RPMI8226 (cell line): ENCODE measurements at places on chromosomes 13 and 19.

DNA sequence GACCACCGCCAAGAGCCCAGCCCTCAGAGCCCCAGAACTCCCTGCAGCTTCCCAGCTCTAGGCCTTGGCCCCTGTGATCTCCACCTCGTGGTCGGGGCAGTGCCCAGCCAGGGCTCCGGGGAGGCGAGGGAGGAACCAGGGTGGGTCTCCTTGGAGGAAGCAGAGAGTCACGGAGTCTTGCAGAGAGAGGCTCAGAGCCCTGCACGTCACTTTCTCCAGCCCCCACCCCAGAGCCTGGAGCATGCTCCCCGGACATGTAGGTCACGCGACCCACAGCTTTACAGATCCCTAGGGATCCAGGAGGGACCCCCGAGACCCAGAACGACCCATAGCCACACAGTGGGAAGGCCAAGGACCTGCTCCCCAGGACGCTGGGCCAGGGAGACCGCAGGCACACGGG lies 11.9 kb downstream of the GADD45B start:
- no peak for DNase-seq

DNA sequence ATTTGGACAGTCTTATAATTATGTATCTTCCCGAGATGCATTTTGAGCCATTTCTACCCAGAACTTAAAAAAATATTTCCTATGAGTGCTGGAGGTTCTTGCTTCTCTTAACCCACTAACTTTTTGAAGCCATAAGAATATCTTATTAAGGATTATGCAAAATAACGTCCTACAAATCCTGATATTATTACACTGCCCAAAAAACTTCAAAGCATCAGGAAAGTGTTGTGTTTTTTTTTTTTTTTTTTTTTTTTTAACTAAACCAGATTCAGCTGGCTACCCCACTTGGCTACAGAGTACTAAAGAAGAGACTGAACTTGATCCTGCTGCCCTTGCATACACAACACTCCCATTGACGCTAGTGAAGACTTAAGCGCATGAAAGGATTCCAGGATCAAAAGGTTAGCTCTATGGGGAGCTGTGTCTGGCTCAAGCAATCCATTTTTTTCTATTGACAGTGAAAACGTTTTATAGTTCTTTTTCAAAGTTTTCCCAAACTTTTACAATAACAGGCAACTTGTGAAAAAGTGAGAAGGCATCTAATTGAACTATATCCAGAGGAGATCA lies 141.4 kb downstream of the KCNRG start:
- DNase-seq, result no peak

DNA sequence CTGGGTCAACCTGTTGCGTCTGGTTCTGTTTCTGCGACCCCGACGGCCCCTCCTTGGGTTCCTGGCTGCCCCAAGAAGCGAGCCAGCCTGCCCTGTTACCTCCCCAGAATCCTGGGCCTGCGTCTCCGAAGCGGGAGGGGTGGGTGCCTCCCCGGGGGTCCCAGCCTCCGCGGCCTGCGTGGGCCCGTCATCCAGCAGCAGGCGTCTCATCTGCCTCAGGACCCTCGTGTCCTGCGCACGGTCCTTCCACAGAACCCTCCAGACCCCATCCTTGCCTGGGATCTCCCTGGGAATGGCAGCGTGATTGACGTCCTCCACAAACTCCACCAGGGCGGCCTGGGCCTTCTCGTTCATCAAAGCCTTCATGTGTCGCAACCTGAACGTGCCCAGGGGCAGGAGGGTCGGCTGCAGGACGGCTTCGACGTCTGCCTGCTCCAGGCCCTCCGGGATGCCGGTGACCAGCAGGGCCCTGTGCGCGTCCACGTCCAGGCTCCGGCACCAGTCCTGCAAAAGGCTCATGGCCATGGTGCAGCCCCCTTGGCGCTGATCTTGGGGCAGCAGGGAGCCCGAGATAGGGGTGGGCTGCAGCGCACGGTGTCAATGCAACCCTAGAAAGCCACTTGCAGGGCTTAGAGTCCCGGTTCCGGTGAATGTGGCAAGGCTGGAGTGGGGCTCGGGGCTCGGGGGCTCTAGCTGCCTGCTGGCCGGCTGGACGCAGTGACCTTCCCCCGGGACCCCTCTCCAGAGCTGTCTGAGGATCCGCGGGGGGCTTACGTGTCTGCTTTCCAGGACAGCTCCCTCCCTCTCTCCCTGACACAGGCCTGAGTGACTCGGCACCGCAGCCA lies 504 bp downstream of the PNMA8B start:
- DNase-seq, result no peak

- no peak for DNase-seq
Observed at GRCh38 chr13:53068585-53069520, 40.2 kb downstream of the OLFM4 start.

- DNase-seq, result no peak
Observed at GRCh38 chr13:20134732-20135131, 26.1 kb downstream of the GJA3 start.

DNA sequence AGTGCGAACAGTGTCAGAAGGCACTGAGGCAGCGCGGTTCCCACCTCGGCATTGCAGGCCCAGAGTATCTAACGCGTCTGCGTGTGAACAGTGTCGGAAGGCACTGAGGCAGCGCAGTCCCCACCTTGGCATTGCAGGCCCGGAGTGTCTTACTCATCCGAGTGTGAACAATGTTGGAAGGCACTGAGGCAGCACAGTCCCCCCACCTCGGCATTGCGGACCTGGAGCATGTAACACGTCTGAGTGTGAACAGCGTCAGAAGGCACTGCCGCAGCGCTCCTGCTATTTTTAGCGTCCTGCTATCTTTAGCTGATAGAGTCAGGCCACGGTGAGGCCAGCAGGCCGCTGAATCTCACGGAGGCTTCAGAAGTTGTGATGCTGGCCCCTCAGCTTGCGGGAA lies 39.6 kb downstream of the ATP11A start:
- no peak for DNase-seq

GRCh38 chr13:24854311-24854710 lies 90.3 kb downstream of the RNF17 start:
- no peak for DNase-seq

- no peak for DNase-seq
Observed at GRCh38 chr19:10876459-10877240, 5.3 kb downstream of the CARM1 start.

- DNase-seq, result no peak
Observed at GRCh38 chr13:91277013-91277676, 70.3 kb upstream of the MIR17HG start.

- DNase-seq, result peak; percentile 95
Observed at GRCh38 chr19:49580264-49581006, at the start of gene NOSIP. NOSIP (minus strand) TSS chr19:49580556; CDS start chr19:49560691, 19,865 bp downstream.

- DNase-seq, result no peak
Observed at GRCh38 chr13:106517109-106517847, 18.2 kb downstream of the EFNB2 start.

DNA sequence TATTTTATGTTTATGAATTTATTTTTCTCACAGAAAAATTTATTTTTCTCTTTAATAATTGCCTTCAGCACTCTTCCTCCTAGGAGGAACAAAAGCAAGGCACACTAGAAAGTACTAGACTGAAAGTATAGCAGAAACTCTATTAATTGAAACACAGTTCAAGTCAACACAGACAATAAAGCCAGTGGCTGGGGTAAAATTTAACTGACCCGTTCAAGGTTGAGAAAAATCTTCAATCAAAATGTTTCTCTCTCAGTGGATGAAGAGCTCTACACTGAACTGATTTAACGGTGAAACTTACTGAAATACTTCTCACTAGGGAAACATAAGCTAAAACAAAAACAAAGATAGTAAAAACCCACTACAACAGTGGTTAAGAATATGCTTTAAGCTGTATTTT lies 230.1 kb upstream of the MIR17HG start:
- DNase-seq, result no peak

GRCh38 chr13:106883976-106884375 lies 316.0 kb upstream of the ARGLU1 start:
- no peak for DNase-seq

DNA sequence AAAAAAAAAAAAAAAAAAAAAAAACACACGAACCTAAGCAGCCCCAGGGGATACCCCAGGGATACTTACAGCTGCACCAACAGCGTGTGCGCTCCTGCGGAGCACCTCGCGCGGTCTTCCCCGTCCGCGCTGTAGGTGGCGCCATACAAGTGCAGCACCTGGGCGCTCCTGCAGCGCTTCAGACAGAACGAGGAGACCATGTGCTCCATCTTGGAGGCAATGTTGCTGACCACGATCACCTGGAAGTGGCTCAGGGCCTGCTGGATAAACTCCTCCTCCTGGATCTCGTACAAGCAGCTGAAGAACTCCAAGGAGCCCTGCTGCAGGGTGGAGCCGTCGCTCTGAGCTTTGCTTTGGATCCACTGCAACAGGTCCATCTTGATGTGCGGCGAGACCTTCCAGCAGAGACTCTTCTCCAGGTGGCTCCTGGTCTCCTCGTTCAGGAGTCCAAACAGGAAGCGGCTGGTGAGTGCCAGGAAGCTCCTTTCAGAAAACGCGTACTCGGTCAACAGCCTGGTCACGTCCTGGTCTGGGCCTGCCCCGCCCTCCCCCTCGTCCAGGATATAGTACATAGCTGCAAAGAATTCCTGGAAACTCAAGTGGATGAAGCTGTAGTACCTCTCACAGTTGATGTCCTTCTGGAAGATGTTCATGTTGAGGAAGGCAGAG lies 14.5 kb downstream of the NLRP12 start:
- peak; percentile 49 for DNase-seq

DNA sequence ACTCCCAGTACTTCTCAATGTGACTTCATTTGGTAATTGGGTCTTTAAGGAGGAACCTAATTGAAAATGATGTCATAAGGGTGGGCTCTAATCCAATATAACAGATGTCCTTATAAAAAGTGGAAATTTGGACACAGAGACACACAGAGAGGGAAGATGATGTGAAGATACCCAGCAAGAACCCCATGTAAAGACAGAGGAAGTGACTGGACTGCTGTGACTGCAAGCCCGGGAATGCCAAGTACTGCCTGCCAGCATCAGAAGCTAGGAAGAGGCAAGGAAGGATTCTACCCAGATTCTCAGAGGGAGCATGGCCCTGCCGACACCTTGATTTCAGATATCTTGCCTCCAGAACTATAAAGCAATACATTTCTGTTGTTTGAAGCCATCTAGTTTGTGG lies 239.3 kb downstream of the KCTD12 start:
- DNase-seq, result no peak

DNA sequence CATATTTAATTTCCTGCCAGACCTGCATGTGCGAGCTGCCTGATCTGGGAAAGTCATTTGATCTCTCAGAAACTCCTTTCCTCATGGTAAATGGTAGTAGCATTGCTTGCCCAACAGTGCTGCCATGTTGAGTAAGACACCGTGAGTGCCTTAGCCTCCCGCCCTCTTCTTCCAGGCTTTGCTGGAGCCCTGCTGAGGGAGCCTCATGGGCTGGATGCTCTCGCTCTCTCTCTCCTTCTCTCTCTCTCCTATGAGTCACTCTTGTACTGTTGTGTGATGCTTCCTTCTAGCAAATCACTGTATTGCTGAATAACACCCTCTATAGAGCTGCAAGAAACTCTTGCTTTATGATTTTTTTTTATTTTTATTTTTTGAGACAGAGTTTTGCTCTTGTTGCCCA lies 365.5 kb downstream of the UQCRFS1 start:
- DNase-seq, result no peak

GRCh38 chr13:107034236-107034872 lies 466.4 kb upstream of the ARGLU1 start:
- DNase-seq, result no peak

DNA sequence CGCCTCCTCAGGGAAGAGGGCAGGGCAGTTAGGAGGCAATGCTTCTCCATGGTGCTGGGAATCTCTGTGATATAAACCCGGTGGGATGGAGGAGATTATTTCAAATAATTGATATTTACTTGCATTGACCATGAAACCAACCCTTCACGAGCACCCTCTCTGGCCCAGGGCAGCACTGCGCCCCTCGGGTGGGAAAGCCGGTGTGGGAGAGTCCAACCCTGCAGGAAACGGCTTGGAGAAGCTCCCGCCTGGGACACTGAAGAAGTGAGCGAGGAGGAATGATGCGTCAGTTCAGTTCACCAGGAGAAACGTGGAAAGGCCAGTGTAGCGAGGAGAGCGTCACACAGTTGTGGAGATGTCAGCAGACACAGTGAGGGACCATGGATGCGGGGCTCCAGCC lies 99.9 kb downstream of the COL4A2 start:
- DNase-seq, result no peak

GRCh38 chr13:32949820-32950219 lies 66.4 kb upstream of the KL start:
- no peak for DNase-seq

GRCh38 chr19:5204212-5204611 lies 136.4 kb downstream of the PTPRS start:
- no peak for DNase-seq

- no peak for DNase-seq
Observed at GRCh38 chr13:47094734-47095434, 198.0 kb upstream of the HTR2A start.

GRCh38 chr13:73714522-73714921 lies 419.7 kb downstream of the KLF12 start:
- no peak for DNase-seq

- DNase-seq, result peak; percentile 3
Observed at GRCh38 chr19:32543115-32543900, 37.7 kb upstream of the PDCD5 start.

DNA sequence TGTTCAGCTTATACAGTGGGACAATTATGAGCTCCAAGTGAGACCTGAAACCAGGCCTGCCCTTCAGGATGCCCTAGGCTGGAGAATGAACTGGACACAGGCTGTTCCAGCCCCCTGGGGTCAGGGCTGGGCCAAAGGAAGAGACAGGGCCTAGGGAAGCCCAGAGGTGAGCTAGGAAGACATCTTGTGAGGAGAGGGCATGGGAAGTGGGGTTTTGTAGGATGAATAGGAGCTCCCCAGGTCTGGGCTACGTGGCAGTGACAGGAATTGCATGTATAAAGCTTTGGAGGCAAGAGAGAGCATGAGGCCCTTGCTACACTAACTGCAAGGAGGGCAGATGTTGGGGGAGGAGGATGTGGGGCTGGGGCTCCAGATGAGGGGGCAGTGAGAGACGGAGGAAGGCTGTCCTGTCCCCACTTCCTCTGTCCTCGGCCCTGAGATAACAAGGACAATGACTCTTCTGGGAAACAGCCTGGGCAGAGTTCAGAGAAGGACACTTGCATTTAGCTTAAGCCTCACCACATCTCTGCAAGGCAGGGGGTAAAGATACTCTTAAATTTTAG lies 1.5 kb upstream of the TBXA2R start:
- no peak for DNase-seq

DNA sequence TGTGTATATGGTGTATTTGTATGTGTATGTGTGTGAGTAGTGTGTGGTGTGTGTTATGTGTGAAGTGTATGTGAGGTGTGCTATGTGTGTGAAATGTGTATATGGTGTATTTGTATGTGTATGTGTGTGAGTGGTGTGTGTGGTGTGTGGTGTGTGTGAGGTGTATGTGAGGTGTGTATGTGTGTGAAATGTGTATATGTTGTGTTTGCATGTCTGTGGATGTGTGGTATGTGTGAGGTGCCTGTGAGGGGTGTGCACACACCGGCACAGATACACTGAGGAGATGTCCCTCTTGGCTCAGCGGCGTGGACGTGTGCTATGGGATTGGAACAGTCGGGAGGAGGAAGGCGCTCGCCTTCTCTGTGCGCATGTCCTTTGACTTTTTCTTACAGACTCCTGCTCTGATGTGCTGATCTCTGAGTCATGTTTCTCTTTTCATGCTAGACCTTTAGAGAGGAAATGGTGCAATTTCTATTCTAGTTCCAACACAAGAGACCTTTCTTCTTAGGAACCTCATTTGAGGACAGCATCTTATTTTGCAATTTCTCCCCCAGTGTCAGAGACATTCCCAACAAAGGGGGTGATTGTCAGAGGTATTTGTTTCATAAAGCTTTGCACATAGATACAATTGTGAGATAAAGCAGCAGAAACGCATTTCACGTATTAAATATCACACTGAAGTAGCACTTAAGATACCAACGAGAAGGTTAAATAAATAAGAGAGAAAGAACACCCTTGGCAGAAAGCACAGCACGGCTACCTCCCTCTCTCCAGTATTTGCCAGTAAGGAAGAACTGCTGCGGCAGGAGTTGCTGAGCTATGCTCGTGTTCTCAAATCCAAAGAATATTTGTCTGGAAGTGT lies 11.3 kb upstream of the TNFRSF19 start:
- DNase-seq, result no peak
